ENCODE measurements at places on chromosomes 16 and 17. TPM values are rescaled to one million over a fixed set of nuclear protein-coding genes. Genes with fewer than 3 reads are reported as not detected.

DNA sequence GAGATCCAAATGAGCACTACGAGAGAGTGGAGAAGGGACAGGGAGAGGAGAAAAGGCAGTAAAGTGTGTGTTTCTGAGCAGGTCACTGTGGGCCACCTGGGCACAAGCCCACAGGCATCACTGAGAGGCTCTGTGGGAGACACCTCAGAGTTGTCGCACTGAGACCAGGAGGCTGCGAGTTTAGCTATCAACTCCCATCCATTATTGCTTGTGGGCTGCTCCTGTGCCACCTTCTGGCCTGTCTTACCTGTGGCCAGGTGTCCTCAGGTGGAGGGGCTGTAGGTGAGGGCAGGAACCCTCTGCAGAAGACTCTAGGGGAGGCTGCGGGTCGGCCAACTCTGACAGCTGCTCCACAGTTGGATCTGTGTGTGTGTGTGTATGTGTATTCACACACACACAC is 2.5 kb upstream of the PRR29 start:
- no peaks in the 10 kb centered on the region for H3K36me3 ChIP-seq
- H3K4me3 ChIP-seq = no peak overlapping the region
- DNase-seq = no peak
- peaks cover 42% of the 10 kb centered on the region for H3K27me3 ChIP-seq
- H3K4me1 ChIP-seq = no peaks in the 10 kb centered on the region

DNA sequence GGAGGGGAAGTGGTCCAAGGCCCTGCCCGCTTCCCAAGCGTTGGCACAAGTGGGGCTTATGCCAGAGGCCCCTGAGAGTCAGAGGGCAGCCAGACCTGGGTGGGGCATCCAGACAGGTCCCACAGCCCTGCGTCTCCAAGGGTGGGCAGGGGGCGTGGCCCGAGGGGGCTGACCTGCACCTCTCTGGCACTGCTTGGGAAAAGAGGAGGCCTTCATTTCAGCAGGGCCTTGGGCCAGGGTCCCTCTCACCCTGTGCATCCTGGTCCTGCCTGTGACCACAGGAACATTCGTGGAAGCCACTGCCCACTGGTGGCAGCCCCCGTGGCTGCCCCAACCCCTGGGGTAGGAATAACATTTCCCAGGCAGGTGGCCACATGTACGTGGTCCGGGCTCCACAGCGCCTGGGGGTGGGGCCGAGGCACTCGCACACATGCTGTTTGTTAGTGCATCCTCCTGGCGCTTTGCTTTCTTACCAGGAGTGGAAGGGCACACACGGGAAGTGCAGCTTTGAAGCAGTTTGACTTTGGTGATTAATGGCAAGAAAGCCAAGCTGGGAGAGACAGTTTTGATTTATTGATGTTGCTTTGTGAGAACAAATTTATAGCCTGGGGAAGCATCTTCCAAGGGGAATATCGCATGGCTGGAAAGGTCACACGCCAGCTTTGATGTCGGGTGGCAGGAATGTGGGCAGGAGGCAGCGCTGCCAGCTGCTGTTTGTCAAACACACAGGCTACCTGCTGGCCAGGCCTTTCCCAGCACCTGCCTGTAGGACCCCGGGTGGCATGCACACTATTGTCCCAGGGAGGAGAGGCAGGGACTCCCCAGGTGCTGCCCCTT is 4.3 kb downstream of the CENPX start:
- no peaks in the 10 kb centered on the region for H3K27me3 ChIP-seq
- no peaks in the 10 kb centered on the region for H3K36me3 ChIP-seq
- H3K4me1 ChIP-seq = no peaks in the 10 kb centered on the region
- no peak overlapping the region for H3K4me3 ChIP-seq

- H3K4me1 ChIP-seq = peaks cover 20% of the 10 kb centered on the region
- H3K4me3 ChIP-seq = no peak overlapping the region
Observed at GRCh38 chr16:27284865-27285675, 16.5 kb upstream of the NSMCE1 start.

The SHISA9 gene
- 64.5 TPM for total RNA-seq

- no peak overlapping the region for H3K27ac ChIP-seq
- no peaks in the 10 kb centered on the region for H3K27me3 ChIP-seq
- peaks cover 13% of the 10 kb centered on the region for H3K4me1 ChIP-seq
- DNase-seq = no peak
- no peaks in the 10 kb centered on the region for H3K36me3 ChIP-seq
Observed at GRCh38 chr17:4902540-4902939, 358 bp downstream of the CHRNE start.

DNA sequence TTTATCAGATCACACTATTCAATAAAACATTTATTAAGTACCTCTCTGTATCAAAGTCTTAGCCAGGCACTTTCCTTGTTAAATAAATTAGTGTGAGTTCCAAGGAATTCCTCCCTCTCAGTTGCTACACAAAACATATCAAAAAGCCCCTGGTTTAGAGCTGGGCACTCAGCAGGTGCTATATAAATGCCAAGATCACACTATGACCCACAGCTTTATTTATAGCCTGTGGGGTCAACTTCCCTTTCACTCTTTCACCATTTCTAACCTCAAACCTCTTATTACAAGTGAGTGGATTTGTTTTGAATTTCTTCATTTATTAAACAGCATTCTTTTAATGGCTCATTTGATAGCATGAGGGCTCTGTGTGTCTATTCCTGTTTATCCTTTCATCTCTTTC is 112.6 kb upstream of the MPHOSPH6 start:
- H3K4me3 ChIP-seq = no peak overlapping the region
- H3K27ac ChIP-seq = no peak overlapping the region
- peaks cover 8% of the 10 kb centered on the region for H3K27me3 ChIP-seq
- DNase-seq = no peak
- H3K36me3 ChIP-seq = no peaks in the 10 kb centered on the region
- no peaks in the 10 kb centered on the region for H3K4me1 ChIP-seq

DNA sequence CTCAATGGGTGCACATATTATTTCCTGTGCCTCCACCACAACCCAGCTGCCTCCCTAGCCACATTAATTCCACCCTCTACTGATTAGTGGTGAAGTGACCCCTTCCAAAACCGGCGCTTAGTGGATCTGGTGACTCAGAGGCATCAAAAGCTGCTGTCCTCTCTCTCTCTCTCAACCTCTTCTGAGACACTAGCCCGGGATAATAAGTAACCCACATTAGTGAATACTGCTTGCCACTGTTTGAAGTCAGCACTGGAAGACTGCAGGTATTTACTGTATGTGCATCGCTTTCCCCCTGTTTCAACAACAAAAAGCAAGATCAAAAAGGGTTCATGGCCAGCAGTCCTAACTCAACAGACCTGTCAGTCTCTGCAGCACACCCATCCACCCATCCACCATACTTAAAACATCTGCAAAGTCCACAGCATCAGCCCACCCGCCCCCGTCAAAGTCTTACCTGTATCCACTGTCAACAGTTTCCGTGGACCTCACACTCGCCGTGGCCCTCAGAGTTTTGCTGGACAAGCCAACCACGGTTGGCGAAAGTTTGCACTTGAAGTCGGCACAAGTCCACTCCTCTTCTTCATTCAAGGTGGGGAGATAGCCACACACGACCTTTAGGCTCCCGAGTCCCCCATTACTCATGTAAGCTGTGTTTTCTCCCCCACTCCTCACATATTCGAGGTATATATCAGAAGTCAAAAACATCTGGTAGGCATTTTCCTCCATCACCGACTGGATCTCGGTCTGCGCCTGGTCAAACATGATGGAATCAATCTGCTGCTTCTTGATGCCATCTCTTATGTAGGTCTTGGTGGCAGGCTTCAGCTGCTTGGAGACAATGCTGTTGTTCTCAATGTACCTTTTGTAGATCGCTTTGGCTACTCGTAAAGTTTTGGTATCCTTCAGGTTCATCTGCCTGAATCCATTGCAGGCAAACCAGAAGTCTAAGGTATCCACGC is 3.8 kb downstream of the AXIN2 start:
- DNase-seq = no peak
- no peaks in the 10 kb centered on the region for H3K27me3 ChIP-seq
- no peaks in the 10 kb centered on the region for H3K36me3 ChIP-seq

DNA sequence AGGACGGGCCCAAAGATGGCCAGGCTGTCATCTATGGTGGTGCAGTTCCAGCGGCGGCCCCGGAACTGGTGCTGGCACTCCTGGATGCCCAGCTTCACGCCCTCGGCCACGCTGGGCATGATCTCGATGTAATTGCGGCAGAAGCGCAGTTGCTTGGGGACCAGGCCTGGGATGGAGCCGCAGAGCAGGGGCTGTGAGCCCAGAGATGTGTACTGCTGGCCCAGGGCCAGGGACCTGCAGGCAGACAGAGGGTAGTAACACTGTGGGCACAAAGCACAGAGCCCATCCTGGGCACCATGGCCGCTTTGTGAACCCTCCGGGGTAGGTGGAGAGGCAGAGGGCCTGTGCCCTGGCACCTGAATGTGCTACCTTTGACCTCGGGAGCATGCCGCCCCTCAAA is 44.8 kb downstream of the WNT3 start:
- H3K4me3 ChIP-seq = no peak overlapping the region
- no peak overlapping the region for H3K27ac ChIP-seq
- DNase-seq = no peak
- H3K27me3 ChIP-seq = no peaks in the 10 kb centered on the region

- no peak overlapping the region for H3K27ac ChIP-seq
- H3K4me1 ChIP-seq = no peaks in the 10 kb centered on the region
- no peaks in the 10 kb centered on the region for H3K36me3 ChIP-seq
- H3K27me3 ChIP-seq = no peaks in the 10 kb centered on the region
- peak; percentile 21 for DNase-seq
Observed at GRCh38 chr16:53692146-53692545, 11.5 kb downstream of the RPGRIP1L start.

The HEATR9 gene
- total RNA-seq = not detected

- no peaks in the 10 kb centered on the region for H3K27me3 ChIP-seq
- H3K27ac ChIP-seq = no peak overlapping the region
- no peak for DNase-seq
- no peak overlapping the region for H3K4me3 ChIP-seq
Observed at GRCh38 chr17:18910881-18911280, 41.1 kb upstream of the SLC5A10 start.

The CD300LF gene
- total RNA-seq = not detected

DNA sequence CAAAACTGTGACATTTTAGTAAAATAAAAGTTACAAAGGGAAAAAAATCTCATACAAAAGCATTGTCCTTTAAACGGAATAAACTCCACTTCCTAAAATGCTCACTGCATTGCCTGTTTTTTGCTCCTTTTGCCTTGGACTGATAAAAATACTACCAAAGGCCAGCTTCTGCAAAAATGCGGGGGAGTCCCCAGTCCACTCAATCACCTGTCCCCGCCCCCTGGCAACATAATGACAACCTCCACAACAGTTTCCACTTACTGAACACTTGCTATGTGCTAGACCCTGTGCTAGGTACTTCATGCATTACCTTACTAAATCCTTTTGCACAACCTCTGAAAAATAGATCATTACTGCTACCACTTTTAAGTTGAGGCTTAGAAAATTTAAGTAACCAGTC is 172.7 kb upstream of the CCL2 start:
- no peaks in the 10 kb centered on the region for H3K36me3 ChIP-seq
- H3K27me3 ChIP-seq = no peaks in the 10 kb centered on the region
- no peak for DNase-seq
- no peak overlapping the region for H3K4me3 ChIP-seq

The CTRB1 gene
- not detected for total RNA-seq

All from PC-9 (cell line).